ENCODE measurements at places on chromosomes 16 and 17.

GRCh38 chr17:37888881-37889280 lies 35.3 kb upstream of the TBC1D3K start:
- DNase-seq = no peak

GRCh38 chr17:72363089-72363610 lies 242.3 kb downstream of the SOX9 start:
- DNase-seq = no peak

- DNase-seq = no peak
Observed at GRCh38 chr16:10370096-10370726, 15.7 kb upstream of the ATF7IP2 start.

DNA sequence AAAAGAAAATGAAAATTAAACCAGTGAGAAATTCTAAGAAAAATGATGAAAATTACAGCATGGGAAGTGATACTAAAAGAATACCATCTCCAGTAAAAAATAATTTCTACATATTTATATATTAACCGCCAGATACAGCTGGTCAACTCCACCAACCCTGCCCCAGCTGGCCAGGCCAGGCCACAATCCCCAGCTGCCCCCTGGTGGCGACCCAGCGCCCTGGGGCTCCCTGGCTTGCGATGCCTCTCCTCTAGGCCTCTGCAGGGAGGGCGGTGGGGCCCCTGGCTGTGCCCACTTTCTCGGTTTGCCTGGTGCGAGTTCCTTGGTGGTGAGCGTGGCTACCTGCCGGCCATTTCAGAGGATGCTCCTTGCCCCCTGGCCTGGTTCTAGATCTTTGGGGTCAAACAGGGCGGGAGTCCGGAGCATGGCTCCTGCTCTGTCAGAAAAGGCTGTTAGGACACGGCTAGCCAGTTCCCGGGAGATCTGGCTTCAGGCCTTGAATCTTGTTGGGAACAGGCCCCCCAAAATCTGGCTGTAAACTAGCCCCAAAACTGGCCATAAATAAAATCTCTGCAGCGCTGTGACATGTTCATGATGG lies 14.5 kb downstream of the GLIS2 start:
- DNase-seq = no peak

DNA sequence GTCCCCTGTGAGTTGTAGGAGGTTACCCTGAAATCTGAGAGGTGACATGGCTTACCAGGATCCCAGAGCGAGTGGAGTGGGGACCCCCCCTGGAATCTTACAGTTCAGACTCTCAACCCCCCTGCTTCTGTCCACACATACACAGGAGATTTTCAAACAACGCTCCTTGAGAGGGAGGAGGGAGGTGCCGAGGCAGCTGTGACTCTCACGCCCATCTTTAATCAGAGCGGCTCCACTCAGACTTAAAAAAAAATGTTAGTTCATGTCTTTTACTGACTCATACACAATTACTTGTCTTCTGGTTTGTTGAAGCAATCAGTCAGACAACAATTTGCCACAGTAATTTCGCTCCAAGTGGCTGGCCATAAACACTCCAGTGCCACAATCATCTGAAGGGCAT lies 15.4 kb upstream of the TMEM220 start:
- no peak for DNase-seq

GRCh38 chr17:67098006-67098405 lies 53.7 kb downstream of the CACNG1 start:
- no peak for DNase-seq

DNA sequence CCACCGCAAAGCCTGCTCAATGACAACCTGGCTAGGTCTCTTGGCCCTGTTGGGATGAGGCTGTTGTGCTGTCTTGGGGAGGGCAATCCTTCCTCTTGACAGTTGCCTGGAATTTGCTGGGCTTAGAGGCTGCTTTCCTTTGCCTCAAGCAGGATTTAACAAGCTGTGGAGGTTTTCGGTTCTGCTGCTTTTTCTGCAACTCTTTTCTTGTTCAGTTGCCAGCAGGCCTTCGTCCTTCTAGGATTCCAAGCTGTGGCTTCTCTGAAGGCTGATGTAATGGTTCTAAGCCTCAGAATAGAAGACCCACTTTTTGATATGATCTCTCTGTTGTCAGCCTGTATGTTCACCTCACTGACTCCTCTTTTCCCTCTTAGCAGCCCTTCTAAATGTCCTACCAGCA lies 149.5 kb upstream of the HS3ST4 start:
- no peak for DNase-seq

DNA sequence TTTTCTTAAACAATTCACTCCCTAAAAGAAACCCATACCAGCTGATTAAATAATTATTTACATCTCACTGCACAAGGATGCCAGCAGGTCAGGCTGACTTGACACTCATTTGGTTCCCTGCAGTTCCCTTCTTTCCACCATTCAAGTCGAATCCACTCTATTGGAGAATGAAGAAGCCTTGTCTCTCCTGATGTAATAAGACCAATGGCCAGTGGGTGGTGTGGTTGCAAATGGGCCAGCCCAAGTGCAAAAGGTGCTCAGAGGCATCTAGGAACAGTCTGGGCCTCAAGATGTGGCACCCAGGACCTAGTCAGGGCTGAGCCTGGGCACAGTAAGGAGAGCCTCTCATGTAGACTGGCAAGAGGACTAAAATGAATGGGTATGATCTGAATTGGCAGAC lies 9.3 kb downstream of the C16orf78 start:
- DNase-seq = no peak

DNA sequence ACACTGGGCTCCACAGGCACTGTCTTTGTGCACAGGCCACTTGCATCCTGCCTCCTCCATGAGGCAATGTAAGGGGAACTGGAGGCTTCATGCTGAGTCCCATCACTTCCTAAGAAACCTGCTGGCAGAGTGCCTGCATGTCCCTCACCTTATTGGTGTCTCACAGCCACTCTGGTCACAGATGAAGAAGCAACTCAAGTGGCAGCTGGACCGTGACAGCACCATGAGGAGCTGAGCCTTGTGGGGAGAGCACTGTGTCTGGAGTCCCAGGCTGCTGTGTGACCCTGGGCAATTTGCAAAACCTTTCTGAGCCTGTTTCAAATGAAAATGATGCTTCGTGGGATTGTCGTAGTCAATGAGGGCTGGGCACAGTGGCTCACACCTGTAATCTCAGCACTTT lies 19.5 kb downstream of the ANKRD40 start:
- DNase-seq = no peak

DNA sequence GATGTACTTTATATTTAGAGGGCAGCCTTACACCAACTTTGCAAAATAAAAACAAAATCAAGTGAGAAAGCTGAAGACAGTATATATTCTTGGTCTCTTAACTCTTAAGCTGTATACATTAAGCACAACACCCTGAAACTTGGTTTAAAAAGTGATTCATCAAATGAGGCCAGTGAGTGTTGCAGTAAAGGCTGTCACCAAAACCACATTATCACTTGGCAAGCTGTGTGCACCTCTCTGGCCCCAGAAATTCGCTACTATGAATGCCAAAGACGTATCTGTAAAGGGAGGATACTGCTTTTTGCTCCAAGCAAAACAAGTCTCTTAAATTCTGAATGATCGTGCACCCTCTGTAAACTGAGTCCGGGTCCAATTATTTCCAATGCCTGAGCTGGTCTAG lies 163.9 kb downstream of the ZFHX3 start:
- DNase-seq = no peak

GRCh38 chr16:55325458-55326109 lies 1.6 kb downstream of the IRX6 start:
- DNase-seq = no peak

DNA sequence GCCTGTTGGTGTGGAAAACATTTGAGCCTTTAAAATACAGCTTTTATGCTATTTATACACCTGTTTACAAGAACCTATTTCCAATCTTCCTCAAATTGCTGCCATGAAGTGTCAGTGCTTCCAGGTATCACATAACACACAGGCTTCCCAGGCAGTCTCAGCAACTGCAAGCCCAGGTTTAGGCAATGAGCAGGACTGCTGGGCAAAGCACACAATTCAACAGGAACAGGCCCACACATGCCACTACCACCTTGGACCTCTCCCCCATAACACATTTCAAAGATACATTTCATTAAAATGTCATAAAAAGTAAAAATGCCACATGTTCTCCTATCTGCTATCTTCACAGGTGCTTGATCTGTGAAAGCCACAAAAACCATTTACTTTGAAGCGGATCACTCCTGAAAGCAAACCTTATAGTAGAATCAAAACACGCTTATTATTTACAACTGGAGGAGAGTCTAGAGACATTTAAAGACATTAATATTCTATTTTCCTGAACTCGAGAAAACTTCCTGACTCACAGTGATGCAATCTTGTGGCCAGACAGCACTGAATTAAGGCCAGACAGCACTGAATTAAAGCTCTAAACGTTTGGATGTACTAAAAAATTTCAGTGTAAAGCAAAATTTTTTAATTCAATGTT lies 31.5 kb downstream of the ANKFY1 start:
- DNase-seq = no peak

- DNase-seq = no peak
Observed at GRCh38 chr16:67883146-67883871, 1.4 kb upstream of the NRN1L start.

DNA sequence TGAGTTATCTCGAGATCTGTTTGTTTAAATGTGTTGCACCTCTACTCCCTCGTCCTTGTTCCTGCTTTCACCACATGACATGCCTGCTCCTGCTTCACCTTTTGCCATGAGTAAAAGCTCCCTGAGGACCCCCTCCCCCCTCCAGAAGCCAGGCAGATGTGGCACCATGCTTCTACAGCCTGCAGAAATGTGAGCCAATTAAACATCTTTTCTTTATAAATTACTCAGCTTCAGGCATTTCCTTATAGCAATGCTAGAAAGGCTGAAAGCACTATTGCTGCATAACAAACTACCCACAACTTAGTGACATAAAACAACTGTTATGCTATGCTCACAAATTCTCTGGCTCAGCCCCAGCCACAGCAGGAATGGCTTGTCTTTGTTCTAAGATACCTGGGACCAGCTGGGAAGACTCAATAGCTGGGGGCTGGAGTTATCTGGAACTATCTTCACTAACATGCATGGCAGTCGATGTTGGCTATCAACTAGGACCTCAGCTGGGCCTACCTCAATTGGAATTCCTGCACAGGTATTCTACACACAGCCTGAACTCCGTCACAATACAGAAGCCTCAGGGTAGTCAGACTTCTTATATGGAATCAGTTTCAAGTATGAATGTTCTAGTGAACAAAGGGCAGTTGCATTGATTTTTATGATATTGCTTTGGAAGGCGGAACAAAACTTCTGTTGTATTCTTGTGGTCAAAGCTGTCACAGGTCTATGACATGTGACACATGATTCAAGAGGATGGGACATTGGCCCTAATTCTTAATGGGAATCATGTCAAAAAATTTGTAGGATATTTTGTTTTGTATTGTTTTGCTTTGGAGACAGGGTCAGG lies 186.0 kb upstream of the PIRT start:
- DNase-seq = no peak

GRCh38 chr16:27174007-27174406 lies 29.3 kb upstream of the KDM8 start:
- no peak for DNase-seq

GRCh38 chr17:73924114-73924908 lies 279.2 kb upstream of the RPL38 start:
- DNase-seq = no peak

GRCh38 chr16:47096297-47096696 lies 47.4 kb downstream of the NETO2 start:
- DNase-seq = no peak

DNA sequence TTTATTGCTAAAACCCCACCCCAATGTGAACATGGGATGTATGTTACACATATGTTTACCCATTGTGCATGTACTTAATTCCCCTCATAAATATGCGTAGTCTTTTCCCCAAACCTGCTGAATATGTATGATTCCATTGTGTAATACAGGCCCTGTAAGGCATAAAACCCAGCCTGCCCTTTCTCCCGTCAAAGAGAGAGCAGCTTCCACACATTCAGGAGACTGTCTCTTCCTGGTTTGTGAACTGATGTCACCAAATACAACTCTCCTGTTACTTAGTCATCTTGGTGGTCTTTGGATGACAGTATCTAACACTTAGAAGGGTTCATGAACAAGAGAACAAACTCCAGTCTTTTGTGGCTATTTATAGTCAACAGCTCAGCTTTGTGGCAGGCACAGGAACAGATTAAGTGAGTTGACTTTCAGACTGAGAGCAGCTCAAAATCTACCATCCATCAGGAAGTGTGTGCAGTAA lies 24.7 kb upstream of the TMC7 start:
- DNase-seq = no peak

DNA sequence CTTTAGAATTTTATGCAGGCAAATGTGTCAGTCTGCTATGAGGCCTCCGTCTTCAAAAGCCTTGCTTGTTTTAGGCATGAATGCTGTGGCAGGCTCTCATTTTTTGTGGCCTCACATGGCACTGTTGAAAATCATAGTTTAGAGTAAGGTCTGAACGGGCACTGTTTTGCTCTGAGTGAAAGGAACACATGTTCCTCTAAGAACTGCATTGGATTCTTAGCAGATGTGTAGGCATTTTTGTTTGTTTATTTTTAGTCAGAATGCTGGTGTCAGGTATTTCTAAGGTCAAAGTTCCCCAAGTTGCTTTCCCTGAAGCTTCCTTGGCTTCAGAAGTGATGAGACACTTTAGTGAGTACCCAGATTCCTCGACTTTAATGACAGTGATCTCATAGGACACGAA lies 173.7 kb downstream of the HS3ST3B1 start:
- DNase-seq = no peak

- no peak for DNase-seq
Observed at GRCh38 chr16:22664132-22664531, 149.8 kb upstream of the HS3ST2 start.

DNA sequence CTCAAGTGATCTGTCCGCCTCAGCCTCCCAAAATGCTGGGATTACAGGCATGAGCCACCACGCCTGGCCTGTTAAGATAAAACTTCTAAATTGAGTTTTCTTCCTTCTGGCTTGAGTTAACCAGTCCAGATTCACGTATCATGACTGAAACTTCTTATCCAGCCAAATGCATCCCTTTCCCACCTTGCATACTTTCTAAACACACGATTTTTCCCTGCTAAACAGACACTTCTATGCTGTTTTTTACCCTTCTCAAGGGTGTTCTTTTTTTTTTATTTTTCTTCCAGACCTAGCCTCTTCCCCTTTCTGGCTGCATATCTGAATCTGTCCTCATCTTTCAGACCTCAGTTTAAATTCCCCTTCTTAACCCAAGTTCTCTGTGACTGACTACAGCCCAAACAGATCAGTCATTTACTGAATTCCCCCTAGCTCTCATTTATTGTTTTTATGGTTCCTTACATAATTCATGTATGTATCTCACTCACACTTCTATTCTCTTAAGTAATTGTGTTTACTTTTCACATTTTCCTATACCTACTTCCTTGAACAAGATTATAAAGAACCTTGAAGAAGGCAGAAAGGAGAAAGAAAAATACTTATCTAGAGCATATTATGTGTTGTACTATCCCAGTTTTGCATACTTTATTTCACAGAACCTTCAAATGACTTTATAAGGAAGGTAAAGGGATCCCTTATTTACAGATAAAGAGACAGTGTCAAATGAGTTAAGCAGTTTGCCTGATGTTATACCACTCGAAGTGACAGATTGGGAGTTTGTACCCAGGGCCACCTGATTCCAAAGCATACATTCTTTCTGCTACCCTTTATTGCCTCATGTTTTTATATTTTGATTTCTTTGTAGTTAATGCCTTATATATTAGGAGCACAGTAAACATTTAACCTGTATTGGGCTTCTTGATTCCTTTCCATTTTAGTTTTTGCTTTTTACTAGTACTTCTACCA lies 5.2 kb downstream of the EVI2B start:
- DNase-seq = no peak

- DNase-seq = no peak
Observed at GRCh38 chr17:27888067-27888466, 5.1 kb downstream of the LYRM9 start.

GRCh38 chr16:69513180-69513966 lies 52.4 kb upstream of the NFAT5 start:
- no peak for DNase-seq

Measured in esophagus squamous epithelium (tissue), 5 donors.